Coronary artery (tissue), 2 donors: ENCODE measurements at places on chromosomes 7 and 10.

GRCh38 chr10:122089311-122090017 lies 100.5 kb downstream of the TACC2 start:
- DNase-seq, result no peak

DNA sequence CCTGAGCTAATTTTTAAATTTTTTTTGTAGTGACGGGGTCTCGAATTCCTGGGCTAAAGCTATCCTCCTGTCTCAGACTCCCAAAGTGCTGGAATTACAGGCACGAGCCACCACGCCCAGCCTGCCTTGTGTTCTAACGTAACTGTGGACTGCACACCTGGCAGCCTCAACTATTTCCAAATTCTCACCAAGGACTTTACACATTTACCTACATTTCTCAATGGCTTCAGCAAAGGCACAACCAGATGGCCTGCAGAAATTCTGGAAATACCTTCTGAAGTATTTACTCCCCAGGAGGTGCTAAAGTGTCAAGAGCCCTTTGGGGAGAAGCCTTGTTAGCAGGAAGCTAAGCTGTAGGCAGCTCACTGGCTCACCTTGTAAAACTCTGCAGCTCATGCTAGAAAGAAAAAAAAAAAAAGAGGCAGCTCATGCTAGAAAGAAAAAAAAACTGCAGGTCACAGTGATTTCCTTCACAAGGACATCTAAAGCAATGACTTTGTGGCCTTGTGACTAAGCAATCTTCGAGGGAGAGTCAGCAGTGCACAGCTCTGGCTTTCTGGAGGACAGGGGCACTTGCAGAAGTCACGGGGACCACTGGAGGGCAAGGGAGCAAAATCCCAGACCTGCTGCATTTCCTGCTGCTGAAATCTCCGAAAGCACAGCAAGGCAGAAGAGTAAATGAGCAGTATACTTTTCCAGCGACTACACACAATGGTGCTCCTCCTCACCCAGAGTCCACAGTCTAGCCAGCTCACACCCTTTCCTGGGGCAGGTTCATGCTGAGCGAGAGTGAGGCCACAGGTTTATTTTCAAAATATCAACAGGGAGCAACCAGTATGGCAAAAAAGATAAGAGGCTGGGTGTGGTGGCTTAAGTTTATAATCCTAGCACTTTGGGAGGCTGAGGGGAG lies 40.4 kb downstream of the BAIAP2L1 start:
- no peak for DNase-seq

DNA sequence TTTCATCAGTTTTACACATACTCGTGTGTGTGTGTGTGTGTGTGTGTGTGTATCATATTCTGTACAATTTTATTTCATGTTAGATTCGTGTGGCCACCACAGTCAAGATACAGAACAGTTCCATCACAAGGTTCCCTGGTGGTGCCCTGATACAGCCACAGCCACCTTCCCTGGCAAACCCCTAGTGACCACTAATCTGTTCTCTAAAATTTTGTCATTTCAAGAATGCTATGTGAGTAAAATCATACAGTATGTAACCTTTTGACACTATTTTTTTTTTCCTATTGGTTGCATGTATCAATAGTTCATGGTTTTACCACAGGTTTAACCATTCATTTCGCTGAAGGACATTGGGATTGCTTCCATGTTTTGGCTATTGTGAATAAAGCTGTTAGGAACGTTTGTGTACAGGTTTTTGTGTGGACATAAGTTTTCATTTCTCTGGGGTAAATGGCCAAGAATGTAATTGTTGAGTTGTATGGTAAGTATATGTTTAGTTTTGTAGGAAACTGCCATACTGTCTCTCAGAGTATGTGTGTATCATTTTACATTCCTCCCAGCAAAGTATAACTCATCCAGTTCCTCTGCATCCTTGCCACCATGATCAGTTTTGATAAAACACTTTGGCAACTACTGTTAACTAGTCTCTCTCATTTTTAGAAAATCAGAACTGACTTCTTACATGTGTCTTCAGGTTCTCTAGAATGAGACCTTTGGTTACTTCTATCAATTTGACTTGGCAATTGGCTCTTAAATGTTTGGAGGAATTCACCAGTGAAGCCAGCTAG lies 20.6 kb downstream of the KLHDC10 start:
- no peak for DNase-seq

- no peak for DNase-seq
Observed at GRCh38 chr7:55174856-55175255, 156.0 kb downstream of the EGFR start.

- no peak for DNase-seq
Observed at GRCh38 chr10:21019436-21019835, 122.3 kb upstream of the NEBL start.

DNA sequence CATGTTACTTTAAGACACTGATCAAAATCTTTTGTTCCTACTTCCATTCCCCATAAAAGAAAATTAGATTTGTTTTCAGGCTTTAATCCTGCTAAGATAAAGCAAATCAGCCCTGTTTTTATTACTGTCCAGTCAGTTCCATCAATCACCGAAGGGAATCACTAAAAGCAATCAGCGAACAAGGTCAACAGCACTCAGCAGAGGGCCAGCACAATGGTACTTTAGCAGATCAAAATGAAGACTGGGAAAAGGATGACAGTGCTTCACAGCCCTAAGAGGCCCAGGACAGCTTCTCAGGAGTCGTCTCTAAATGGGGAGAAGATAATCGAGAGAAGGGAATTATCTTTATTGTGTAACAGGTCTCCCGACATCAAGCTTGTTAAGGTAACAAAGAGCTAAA lies 32.7 kb downstream of the SEM1 start:
- no peak for DNase-seq
